T-helper 9 cell (primary cell): ENCODE measurements at places on chromosomes 1 and 21.

- no peak for DNase-seq
These were observed at the start of gene LCE1E for GRCh38 chr1:152786077-152786476. Gene LCE1E, plus strand, starts transcription at chr1:152786257. Its CDS starts 1,043 bp downstream, at chr1:152787300.

DNA sequence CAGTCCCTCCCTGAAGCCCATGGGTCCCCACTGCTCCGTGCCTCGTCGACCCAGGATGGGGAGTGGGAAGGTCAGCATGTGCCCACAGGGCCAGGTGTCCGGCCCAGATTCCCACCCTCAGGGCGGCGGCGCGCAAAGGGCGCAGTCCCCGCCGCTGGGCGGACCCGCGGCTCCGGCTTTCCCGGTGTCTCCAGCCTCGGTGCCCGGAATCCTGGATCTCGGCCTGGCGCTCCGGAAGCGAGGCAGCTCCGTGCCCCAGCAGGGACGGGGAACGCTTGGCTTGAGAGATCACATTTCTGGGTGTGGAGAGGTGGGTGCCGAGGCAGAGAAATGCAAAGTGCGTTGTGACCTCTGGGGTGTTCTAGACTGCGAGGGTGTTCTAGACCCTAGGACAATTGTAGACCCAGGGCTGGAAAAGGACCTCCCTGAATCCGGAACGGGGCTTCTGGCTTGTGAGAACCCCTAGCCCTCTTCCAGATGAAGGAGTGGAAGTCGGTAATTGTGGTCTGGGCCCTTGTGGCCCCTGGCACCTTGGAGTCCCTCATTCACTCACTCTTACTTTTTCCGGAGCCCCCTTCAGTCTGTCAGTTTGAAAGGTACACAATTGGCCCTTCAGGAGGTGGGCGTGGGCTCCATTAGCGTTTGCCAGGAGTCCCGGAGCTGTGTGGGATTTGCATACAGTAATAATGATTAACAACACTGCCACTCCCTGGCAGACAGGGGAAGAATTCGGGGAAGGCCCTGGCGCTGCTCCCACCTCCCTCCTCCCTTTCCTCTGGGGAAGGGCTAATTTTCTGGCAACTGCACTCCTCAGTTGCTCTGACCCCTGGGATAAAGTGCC is 1.6 kb upstream of the KCND3 start:
- no peak for DNase-seq

DNA sequence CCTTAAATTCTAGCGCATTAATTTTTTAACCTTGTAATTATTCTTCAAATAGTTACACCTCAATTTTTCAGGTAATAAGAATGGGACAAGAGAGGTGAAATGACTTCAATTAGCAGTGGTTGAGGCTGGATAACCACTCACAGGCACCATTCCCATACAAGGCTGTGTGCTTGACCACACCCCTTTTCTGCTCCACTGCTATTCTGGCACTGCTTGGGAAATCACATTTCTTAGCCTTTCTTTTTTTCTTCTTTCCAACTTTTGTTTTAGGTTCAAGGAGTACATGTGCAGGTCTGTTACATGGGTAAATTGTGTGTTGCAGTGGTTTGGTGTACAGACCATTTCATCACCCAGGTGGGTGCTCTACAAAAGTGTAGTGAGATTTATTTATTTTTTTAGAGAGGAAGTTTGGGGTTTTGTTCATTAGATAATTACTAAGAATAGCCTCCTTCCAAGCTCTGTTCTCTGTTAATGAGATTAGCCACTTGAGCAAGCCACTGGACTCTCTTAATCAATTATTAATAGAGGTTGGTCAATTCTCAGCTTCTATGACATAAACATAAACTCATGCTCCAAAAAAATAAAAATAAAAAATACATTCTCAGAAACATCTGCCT is 14.4 kb downstream of the ILDR2 start:
- no peak for DNase-seq

DNA sequence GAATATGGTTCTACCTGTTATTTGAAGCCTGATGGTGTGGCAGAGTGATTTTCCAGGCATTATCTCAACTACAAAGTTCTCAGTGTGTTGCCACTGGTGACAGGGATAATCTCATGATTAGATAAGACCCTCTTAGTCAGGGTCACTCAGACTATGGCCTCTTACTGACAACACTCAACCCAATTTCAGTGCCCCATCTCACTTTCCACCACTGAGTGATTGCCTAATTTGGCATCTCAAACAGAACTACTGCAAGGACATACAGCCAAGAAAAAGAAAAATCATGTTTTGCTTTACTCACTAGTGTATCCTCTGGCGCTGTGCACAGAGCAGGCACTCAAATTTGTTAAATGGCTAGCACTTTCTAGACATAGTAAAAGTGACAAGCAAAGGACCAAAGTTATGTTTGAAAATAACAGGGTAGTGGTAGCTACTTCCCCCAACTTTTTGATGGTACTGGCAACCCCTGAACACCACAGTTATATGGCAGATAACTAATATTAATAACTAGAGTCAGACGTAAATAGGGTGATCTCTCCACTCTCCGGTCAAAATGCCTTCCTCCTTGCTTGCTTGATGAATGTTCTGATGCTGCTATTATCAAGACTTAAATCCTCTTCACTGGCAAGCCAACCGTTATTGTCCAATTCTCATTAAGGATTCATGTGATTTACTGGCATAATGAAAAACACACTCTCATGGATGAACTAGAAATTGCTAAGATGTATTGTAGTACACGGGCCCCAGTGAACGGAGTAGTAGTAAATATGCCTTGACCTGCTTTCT is 37.1 kb upstream of the SLC30A10 start:
- DNase-seq = no peak

GRCh38 chr1:2472561-2473177 is 3.4 kb upstream of the PLCH2 start:
- no peak for DNase-seq

- no peak for DNase-seq
These were observed 12.5 kb downstream of the FGGY start for GRCh38 chr1:59309392-59309791.

DNA sequence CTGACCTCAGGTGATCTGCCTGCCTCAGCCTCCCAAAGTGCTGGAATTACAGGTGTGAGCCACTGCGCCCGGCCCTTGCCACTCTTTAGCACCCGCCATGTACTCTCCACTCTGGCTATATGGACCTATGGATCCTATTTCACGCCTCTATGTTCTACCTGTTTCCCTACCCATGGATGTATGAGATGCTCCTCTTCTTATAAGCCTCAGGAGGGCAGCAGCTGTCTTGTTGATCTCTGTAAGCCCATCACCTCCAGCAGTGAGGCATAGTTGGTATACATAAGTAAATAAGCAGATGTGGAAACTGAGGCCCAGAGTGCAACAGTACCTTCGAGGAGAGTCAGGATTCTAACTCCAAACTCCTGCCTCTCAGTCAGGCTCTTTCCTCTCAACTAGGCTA is 24.7 kb upstream of the ARTN start:
- no peak for DNase-seq

- no peak for DNase-seq
These were observed 61.1 kb upstream of the TINAGL1 start for GRCh38 chr1:31515056-31515775.

DNA sequence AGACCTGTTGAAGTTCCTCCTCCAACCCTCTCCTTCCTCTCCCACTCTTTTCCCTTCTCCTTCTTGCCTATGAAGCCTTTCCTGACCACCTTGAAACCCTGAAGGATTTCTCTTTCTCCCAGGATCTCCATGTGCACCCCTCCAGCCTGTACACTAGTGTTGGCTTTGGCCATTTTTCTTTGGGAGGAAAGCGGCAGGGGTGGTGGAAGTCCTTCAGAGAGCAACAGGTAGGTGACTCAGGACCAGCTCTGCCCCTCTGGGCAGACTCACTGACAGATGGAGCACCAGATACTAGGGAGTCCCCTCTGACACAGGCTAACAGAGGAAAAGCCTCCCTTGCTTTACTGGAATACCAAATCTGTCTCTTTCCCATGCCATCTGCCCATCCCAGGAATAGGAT is 4.6 kb downstream of the SLC26A9 start:
- DNase-seq = no peak

DNA sequence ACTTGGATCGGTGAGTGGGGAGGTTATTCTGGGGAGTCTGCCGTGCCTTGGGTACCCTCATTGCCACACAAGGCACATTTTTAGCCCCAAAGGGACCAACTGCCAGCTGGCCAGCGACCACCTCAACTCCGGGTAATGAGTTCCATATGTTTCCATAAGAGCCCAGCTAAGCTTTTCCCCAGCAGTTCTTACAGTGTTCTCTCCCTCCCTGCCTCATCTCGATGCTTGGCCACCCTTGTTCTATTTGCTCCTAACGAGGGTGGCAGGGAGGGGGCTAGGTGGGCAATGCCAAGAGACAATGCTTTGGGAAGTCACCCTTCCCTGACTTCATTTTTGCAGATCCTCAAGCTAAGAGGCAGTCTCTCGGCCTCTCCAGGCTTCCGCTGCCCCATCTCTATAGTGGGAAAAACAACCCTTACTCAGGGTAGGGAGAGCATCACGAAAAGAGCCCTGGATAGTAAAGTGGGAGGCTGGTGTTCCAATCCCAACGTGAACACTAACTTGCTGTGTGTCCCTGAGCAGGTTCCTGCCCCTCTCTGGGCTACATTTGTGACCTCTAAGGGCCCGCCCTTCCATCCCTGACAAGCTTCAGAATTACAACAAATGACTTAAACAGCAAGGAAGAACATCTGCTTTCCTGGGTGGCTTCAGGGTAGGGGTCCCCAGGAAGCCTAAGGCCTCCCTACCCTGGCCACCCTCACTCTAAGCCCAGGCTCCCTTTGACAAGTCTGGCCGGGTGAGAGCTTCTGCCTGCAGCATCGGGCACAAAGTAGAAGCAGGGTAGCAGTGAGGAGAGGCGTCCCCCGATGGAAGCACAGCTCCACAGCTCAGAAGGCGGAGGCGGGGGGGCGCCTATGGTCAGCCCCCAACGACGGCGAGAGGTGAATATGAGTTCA is 5.8 kb downstream of the ID3 start:
- DNase-seq = no peak

DNA sequence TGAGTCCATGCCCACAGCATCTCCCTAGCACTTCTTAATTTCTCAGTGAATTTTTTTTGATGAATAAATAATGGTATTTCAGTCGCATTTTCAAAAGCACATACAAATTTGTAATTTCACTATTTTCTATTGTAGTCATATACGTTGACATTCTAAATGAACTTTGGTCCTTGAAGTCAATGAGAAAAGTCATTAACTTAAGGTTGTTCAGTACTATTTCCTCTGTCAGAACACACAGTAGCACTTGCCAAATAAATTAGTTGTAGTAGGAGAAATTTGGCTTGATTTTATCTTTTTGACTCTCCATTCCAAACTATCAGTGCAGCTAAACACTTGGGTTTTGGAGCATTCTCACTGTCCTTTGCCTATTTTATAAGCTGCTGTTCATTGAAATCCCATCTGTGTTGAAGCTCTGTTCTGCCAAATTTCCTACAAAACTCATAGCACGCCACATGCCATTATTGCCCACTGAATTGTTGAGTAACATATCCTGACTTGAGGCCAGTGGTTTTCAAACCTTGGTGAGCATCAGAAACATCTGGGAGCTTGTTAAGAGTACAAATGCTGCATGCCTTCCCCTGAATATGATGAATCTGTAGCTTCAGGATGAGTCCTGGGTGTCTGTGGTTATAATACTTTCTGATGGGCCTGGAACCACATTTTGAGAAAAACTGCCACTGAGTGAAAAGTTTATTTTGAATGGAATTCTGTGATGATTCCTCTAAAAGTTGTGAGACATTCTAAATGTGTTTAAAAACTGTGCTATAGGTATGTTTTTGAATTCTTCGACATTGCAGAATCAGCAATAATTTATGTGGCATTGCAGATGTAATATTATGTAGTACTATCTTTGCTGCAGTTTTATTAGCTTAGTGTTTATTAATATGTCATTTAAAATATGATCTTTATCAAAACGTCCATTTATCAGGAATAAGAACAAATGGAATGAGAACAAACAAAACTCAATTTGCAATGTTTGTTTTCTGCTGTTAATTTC is 78.9 kb downstream of the DNM3 start:
- no peak for DNase-seq

- no peak for DNase-seq
These were observed 466.1 kb downstream of the KCNT2 start for GRCh38 chr1:196142111-196142640.

GRCh38 chr1:2065699-2066098 is 15.5 kb downstream of the PRKCZ start:
- DNase-seq = no peak

DNA sequence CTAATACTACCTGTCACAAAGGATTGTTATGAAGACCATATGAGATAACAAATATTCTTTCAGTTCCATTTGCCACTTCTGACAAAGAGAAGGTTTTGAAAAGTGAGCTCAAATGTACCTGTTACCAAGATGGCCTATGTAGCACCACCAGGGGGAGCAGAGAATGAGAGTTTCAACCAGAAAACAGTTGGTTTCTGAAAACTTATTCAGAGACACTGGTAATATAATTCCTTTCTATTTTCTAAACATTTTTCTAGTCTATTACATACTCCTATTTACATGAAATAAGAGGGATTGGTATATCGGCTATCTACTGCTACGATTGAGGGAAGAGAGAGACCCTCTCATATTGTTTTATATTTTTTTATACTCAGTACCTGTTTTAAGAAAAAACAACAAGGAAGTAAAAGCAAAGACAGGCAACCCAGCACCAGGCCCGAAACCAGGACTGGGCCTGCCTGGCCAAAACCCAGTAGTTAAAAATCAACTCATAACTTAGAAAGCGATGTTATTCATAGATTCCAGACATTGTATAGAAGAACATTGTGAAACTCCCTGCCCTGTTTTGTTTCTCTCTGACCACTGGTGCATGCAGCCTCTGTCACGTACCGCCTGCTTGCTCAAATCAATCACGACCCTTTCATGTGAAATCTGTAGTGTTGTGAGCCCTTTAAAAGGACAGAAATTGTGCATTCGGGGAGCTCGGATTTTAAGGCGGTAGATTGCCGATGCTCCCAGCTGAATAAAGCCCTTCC is 48.3 kb downstream of the IL23R start:
- DNase-seq = peak; percentile 28

- no peak for DNase-seq
These were observed 44.0 kb downstream of the ODF2L start for GRCh38 chr1:86352086-86352485.

DNA sequence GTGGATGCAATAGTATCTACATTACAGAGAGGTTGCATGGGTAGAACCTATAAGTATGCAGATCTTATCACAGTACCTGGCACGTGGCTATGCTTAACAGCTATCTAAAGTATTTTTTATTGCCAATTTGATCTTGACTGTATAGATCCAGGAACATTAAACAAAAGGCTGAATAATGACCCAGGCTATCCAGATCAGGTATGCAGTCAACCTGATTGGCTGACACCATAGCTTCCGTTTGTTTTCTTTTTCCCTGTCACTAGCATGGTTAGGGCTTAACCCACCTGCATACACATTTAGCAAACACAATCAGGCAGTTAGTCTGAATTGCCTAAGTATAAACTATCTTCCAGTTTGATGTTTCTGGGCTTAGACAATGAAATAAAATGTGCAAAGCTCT is 264.9 kb upstream of the PLXNA2 start:
- no peak for DNase-seq

DNA sequence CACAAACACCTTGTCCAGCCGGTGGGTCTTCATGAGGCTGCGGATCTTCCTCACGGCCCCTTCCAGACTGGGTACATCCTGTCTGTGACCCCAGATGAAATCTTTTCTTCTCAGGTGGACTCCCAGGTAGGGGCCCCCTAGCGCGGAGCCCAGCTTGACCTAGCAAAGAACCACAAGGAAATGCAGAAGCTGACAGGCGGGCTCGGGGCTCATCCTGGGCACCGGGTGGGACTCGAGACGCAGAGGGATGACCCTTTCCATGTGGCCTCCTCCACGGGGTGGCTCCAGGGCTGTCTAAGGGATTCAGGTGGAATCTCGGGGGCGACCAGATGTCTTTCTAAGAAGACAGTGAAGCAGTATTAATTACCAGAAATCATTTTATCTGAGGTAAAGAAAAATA is 17.8 kb downstream of the POFUT2 start:
- DNase-seq = no peak
